ENCODE measurements at places on chromosomes 2 and 18. TPM values are rescaled to one million over a fixed set of nuclear protein-coding genes. Genes with fewer than 3 reads are reported as not detected.

The TCF23 gene
- not detected for total RNA-seq

The SIX2 gene
- total RNA-seq: not detected

The SPOPL gene
- total RNA-seq: 8.5 TPM

The TPO gene
- total RNA-seq: 0.23 TPM

The OTOF gene
- total RNA-seq: not detected

Measured in hair follicular keratinocyte (primary cell).